Esophagus mucosa (tissue), 1 donor: ENCODE measurements at places on chromosomes 7 and 10. TPM values are rescaled to one million over a fixed set of nuclear protein-coding genes. Genes with fewer than 3 reads are reported as not detected.
A peak's percentile ranks its signal among the peaks of the same experiment; 100 is the strongest.

- no peak for ATAC-seq
Measured at GRCh38 chr7:22563032-22563501, 63.1 kb upstream of the STEAP1B start.

- ATAC-seq = peak; percentile 87
Measured at GRCh38 chr7:148303295-148304082, 287.1 kb upstream of the C7orf33 start.

Gene CCDC172
- total RNA-seq = not detected

Gene VWA2
- 3.5 TPM for total RNA-seq

GRCh38 chr10:89985446-89985845 lies 284.1 kb downstream of the KIF20B start:
- ATAC-seq = no peak
